ENCODE measurements at places on chromosomes 7 and 10.

- peak; percentile 64 for DNase-seq
Observed at GRCh38 chr7:16891338-16891737, 9.6 kb upstream of the AGR3 start.

DNA sequence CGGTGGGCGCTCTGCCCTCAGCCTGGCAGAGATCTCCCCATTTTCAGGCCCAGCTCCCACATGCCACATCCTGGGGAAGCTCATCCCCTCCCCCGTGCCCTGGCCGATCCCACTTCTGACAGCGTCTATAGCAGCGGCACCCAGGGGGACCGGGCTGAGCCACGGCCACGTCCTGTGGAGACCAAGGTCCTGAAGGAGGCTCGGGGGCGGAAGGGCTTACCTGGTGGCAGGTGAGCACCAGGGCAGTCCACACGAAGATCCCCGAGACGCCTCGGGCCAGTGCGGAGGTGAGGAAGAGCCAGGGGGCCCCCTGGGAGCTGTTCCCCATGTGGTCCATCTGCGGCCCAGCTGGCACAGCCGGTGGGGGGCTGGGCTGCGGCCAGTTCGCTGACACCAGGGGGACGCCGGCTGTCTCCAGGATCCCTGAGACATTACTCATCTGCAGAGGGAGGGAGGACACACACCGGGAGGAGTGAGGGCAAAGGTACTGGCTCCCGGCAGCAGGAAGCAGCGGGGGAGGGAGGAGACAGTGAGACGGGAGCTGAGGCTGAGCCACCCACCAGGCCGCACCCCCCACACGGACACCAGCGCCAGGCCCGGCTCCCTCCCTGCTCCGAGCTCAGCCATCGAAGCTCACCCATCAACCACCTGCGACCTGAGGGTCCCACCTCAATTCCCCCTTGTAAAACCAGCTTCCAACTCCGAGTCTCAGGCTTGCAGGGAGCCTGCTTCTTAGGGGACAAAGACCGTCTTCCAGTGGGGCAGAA lies 776 bp downstream of the TMEM184A start:
- peak; percentile 61 for DNase-seq

DNA sequence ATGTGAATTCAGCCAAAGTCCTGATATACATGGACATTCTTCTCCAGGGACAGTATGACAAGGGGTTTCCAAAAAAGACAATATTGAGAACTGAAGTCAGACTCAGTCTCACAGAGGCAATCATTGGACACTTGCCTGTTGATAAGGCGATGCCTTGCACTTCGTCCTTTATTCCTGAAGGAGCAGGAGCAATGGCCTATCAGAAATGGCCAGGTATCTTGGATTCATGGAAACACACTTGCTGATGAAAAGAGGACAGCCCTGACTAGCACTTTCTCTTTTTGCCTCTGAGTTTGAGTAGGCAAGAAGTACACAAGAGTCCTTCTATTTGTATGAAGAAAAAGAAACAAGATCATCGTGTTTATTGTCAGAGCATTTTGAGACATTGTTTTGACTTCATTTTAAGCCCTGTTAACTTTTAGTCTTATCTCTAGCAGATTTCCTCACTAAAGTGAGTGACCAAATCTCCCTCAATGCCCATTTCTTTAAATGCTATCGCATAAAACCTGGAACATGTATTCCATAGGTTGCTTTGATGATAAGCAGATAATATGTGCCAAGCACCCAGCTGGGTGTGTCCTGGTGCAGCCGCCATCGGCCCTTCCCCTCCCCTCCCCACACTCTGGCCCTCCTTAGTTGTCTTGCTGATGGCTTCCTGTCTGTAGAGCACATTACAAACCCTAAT lies 26.6 kb downstream of the ST8SIA6 start:
- no peak for DNase-seq

DNA sequence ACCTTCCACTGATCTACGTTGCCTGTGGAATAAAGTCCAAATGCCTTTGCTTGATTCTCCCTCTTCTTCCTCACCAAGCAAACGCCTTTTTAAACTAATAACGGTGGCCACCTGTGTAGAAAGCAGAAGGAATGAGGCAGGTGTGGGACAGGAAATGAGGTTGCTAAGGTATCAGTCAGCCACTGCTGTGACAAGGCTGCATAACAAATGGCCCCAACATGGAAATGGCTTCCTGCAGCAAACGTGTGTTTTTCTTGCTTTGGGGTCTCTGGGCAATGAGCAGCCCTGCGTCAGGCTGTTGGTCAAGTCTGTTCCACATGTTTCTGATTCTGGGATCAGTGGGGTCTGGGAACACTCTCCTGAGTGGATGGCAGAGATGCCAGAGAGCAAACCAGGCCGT lies 56.0 kb upstream of the EN2 start:
- no peak for DNase-seq

GRCh38 chr10:131792011-131792651 lies 108.7 kb upstream of the PPP2R2D start:
- no peak for DNase-seq

DNA sequence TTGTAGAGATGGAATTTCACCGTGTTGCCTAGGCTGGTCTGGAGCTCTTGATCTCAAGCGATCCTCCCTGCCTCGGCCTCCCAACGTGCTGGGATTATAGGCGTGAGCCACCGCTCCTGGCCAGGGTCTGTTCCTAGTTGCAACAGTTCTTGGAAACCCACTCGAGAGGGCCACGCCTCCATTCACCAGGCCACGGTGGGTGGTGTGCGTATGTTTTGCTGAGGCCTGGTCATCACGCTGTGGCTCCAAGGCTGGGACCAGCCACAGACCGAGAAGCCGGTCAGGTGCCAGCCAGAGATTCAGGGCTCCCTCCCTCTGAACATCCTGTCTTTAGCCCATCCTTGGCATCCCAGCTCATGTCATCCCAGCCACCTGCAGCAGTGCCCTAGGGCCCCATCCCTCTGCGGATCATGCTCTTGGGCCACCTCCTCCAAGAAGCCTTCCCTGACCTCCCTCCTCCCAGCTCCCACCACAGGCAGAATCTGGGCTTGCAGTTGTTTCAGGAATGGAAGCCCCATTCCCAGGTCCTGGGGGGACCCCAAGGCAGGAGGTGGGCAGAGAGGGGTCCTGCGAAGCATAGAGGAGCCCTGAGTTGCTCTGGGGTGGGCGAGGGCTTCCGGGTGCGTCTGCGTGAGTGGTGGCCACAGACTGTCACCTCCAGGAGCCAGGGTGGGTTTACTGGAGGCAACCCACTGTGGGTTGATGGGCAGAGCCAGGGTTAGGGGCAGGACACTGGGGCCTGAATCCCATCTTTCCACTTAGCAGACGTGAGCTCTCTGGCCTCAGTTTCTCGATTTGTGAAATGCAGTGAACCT lies 5.2 kb downstream of the LAT2 start:
- no peak for DNase-seq

DNA sequence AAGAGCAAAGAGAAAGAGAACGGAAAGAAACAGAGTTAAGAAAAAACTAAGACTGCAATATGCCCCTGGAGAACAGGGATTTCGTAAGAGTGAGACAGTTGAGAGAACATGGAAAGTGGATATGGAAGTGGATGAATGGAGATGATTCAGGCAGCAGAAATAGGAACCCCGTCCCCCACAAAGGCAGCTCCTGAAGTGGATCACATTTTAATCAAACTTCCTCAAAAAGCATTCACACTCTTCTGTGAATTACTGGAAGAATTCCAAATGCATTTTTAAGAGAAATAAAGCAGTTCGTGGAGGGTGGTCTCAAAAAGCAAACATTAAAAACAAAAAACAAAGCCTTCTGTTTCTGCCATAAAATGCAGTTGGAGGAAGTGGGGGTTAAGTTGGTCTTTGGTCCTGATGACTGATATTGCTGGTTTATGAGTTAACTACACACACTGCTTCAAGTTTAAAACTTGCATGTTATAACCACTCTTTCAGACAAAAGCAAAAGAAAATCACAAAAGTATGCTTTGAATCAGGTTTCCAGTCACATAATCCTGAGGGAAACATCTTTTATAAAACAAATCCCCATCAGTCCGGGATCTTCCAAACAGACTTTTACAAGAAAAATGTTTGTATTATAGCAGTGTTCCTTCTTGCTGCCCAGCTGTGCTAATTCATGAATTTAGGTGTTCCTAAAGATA lies 214.3 kb downstream of the FANK1 start:
- DNase-seq: peak; percentile 56

DNA sequence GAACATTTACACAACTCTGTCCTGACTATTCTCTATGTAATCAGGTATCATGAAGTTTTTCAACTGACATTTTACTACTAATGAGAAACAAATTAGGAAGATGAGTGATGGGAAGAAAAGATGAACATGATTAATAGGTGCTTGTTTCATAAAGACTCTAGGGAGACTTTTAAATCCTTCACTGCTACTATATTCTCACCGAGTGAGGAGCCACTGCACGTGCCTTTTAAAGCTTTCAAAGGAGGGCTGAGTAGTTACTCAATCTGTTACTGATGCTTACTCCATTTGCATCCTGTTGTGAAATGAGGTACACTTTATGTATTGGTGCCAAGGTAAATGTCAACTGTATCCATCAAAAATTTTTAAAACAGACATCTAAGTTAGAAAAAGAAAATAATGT lies 1.3 kb upstream of the COMMD3 start:
- DNase-seq: no peak

- DNase-seq: no peak
Observed at GRCh38 chr7:4727914-4728705, 46.0 kb downstream of the FOXK1 start.

GRCh38 chr10:35216303-35216905 lies 89.8 kb downstream of the CREM start:
- peak; percentile 65 for DNase-seq

- no peak for DNase-seq
Observed at GRCh38 chr7:55172881-55173609, 154.2 kb downstream of the EGFR start.

DNA sequence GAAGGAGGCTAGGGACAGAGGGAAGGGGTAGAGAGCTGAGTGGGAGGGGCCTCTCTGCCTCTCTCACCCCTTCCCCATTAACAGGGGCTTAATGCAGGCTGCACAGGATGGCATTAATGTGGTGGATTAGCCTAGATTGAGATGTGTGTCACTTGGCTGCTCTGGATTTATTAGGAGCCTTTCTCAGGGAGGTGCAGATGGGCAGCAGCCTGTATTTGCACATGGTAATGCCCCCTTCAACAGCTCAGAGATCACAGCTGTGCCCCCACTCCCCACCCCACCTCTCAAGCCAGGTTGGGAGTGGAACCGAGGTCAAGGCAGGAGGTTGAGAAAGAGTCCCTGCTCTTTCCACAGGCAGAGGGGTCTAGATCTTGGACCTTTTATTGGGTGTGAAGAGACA lies 7.3 kb downstream of the PITX3 start:
- no peak for DNase-seq

DNA sequence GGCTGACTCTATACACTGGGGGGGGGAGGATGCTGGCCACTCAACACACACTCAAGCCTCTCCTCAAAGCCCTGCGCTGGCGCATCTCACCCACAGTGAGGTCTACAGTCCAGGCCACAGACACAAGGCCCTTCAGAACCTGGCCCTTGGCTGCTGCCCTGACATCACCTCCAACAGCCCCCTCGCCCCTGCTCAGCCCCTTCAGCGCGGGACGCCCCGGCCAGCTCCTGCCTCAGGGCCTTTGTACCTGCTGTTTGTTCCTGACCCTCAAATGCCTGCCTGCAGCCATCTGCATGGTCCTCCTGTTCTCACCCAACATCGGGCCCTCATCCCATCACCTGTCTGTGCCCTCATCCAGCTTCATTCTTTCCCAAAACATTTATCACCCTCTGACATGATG lies 572.6 kb downstream of the DNAJB6 start:
- DNase-seq: no peak
